CD4-positive, CD25-positive, alpha-beta regulatory T cell (primary cell): ENCODE measurements at places on chromosomes 7 and 10. TPM values are rescaled to one million over a fixed set of nuclear protein-coding genes. Genes with fewer than 3 reads are reported as not detected.
A peak's percentile ranks its signal among the peaks of the same experiment; 100 is the strongest.

Gene ADAM22
- 1.2 TPM for total RNA-seq

Gene GFRA1
- total RNA-seq = not detected

Gene IQUB
- total RNA-seq = not detected

Gene GSTO2
- 1.7 TPM for total RNA-seq

Gene TET1
- total RNA-seq = 4.3 TPM

Gene PKD2L1
- total RNA-seq = not detected

DNA sequence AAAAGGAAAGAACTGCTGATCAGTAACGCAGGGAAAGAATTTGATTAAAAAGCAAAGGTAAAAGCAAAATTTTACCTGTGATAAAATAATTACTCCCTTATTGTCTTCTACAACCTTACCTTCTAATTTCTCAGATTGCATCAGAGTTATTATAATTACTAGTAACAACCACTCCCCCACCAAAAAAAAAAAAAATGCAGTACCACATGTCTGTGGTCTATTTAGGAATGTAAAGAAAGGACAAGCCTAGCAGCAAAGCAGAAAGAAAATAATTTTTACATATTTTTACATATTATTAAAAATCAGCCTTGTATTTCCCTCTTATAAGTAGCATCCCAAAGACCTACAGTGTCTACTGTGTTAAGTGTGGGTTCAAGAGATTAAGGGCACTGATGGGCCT lies 430.4 kb downstream of the TFEC start:
- H3K27ac ChIP-seq = no peak overlapping the region
- no peak for DNase-seq
- no peaks in the 10 kb centered on the region for H3K36me3 ChIP-seq
- no peaks in the 10 kb centered on the region for H3K4me1 ChIP-seq
- no peak overlapping the region for H3K4me3 ChIP-seq
- H3K27me3 ChIP-seq = no peaks in the 10 kb centered on the region

DNA sequence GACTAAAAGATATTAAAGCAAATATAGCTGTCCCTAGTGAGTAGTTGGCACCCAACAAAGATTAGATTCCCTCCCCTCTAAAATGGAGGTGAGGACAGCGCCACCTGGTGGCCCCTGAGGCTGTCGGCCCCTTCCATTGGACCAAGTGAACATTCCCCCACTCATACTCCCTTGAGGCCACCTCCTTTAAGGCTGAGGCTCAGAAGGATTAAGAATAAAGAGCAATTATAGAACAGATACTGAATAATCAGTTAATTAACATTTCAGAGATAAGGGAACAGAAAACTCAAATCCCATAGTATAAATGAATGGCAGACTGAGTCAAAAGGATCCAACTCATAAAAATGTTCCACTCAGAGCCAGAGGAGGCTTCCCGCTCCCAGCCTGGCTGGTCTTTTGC lies 130.4 kb upstream of the GHITM start:
- H3K4me1 ChIP-seq = no peaks in the 10 kb centered on the region
- DNase-seq = peak; percentile 31
- H3K4me3 ChIP-seq = no peak overlapping the region
- H3K27me3 ChIP-seq = no peaks in the 10 kb centered on the region

DNA sequence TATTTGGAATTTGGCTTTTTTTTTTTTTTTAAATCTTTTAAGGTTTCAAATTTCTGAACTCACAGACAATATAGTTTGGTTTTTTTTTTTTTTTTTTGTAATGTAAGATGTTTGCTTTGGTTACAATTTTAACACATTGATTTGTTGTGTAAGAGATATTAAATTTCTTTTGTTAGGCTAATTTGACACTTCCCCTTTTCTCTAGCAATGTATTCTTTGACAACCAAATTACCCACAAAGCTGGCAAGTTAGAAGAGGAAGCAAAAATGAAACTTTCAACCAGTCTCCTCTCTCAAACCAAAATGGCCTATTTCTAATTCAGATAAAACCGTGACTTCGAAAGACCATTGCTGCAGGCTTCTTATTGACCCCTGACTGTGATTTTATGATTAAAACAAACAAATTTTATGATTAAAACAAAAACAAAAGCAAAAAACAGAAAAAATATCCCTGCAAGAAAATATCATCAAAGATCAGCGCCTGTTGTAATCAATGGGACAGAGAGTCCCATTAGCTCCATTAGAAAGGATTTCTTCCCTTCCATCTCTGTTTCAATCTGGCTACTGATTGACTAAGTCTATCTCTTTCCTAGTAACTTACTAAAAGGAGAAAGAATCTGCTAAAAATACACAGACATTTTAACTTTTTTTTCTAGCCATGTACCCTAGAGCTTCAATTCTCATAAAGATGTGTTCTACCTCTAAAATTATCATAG lies 489.2 kb downstream of the MDFIC start:
- H3K36me3 ChIP-seq = no peaks in the 10 kb centered on the region
- H3K4me1 ChIP-seq = no peaks in the 10 kb centered on the region
- no peak overlapping the region for H3K4me3 ChIP-seq
- DNase-seq = no peak

GRCh38 chr10:17859492-17860156 lies 50.5 kb downstream of the MRC1 start:
- H3K27ac ChIP-seq = peak overlapping the region; percentile 1
- H3K36me3 ChIP-seq = no peaks in the 10 kb centered on the region
- H3K4me1 ChIP-seq = no peaks in the 10 kb centered on the region

- no peaks in the 10 kb centered on the region for H3K36me3 ChIP-seq
- H3K4me3 ChIP-seq = no peak overlapping the region
- no peak overlapping the region for H3K27ac ChIP-seq
- no peaks in the 10 kb centered on the region for H3K27me3 ChIP-seq
These were observed 28.3 kb downstream of the CCDC3 start for GRCh38 chr10:12973149-12973718.

GRCh38 chr7:108004220-108005142 lies 1.5 kb upstream of the LAMB1 start:
- no peak for DNase-seq
- no peak overlapping the region for H3K27ac ChIP-seq
- H3K36me3 ChIP-seq = no peaks in the 10 kb centered on the region
- H3K27me3 ChIP-seq = peaks cover 25% of the 10 kb centered on the region

GRCh38 chr7:2115760-2116447 lies 116.8 kb downstream of the MAD1L1 start:
- peaks cover 23% of the 10 kb centered on the region for H3K4me1 ChIP-seq
- DNase-seq = no peak
- no peak overlapping the region for H3K27ac ChIP-seq
- H3K36me3 ChIP-seq = no peaks in the 10 kb centered on the region
- no peaks in the 10 kb centered on the region for H3K27me3 ChIP-seq
- H3K4me3 ChIP-seq = no peak overlapping the region

- peaks cover 12% of the 10 kb centered on the region for H3K36me3 ChIP-seq
- no peaks in the 10 kb centered on the region for H3K27me3 ChIP-seq
- peaks cover 29% of the 10 kb centered on the region for H3K4me1 ChIP-seq
- no peak overlapping the region for H3K4me3 ChIP-seq
- no peak overlapping the region for H3K27ac ChIP-seq
These were observed 4.0 kb upstream of the CROT start for GRCh38 chr7:87341441-87341840.

GRCh38 chr7:44073664-44074348 lies 8.4 kb upstream of the PGAM2 start:
- H3K36me3 ChIP-seq = peaks cover 53% of the 10 kb centered on the region
- H3K27ac ChIP-seq = peak overlapping the region; percentile 47
- no peak overlapping the region for H3K4me3 ChIP-seq
- H3K4me1 ChIP-seq = no peaks in the 10 kb centered on the region
- no peaks in the 10 kb centered on the region for H3K27me3 ChIP-seq

DNA sequence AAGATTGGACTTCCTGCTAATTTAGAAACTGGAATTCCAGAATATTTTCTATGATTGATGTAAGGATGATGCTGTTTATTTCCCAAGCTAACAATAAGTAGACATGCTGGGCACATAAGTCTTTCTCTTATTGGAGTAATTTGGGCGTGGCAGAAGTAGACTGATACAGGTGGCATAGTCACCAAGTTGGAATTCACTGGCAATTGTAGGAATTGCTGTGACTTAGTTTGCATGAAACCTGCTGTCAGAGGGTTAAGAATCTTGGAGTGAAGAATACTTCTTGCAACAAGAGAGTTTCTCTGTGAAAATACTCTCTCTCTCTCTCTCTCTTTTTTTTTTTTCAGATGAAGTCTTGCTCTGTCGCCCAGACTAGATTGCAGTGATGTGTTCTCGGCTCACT lies 569.7 kb downstream of the REEP3 start:
- H3K27me3 ChIP-seq = no peaks in the 10 kb centered on the region
- no peaks in the 10 kb centered on the region for H3K4me1 ChIP-seq
- no peak overlapping the region for H3K27ac ChIP-seq

GRCh38 chr7:99489235-99489634 lies 10.8 kb downstream of the ZNF394 start:
- no peaks in the 10 kb centered on the region for H3K27me3 ChIP-seq
- no peaks in the 10 kb centered on the region for H3K4me1 ChIP-seq
- peaks cover 29% of the 10 kb centered on the region for H3K36me3 ChIP-seq
- H3K27ac ChIP-seq = no peak overlapping the region

- peak overlapping the region; percentile 30 for H3K4me3 ChIP-seq
- DNase-seq = no peak
- peaks cover 81% of the 10 kb centered on the region for H3K4me1 ChIP-seq
- no peaks in the 10 kb centered on the region for H3K27me3 ChIP-seq
- peaks cover 9% of the 10 kb centered on the region for H3K36me3 ChIP-seq
- peak overlapping the region; percentile 39 for H3K27ac ChIP-seq
These were observed 23.9 kb downstream of the EPC1 start for GRCh38 chr10:32323051-32323450.

GRCh38 chr10:42963312-42963711 lies 113.6 kb upstream of the RET start:
- no peaks in the 10 kb centered on the region for H3K4me1 ChIP-seq
- H3K27ac ChIP-seq = no peak overlapping the region
- H3K27me3 ChIP-seq = no peaks in the 10 kb centered on the region
- no peak overlapping the region for H3K4me3 ChIP-seq
- DNase-seq = no peak

GRCh38 chr7:50771120-50772002 lies 11.3 kb downstream of the GRB10 start:
- no peak overlapping the region for H3K4me3 ChIP-seq
- DNase-seq = no peak
- no peaks in the 10 kb centered on the region for H3K4me1 ChIP-seq
- H3K27ac ChIP-seq = no peak overlapping the region
- no peaks in the 10 kb centered on the region for H3K36me3 ChIP-seq
